ENCODE measurements at places on chromosomes 11 and 22. TPM values are rescaled to one million over a fixed set of nuclear protein-coding genes. Genes with fewer than 3 reads are reported as not detected.

Gene OR4A5
- not detected for total RNA-seq

Gene MMP11
- 2.3 TPM for total RNA-seq

Gene LDLRAD3
- 2.9 TPM for total RNA-seq

Gene PGGHG
- 12.9 TPM for total RNA-seq

DNA sequence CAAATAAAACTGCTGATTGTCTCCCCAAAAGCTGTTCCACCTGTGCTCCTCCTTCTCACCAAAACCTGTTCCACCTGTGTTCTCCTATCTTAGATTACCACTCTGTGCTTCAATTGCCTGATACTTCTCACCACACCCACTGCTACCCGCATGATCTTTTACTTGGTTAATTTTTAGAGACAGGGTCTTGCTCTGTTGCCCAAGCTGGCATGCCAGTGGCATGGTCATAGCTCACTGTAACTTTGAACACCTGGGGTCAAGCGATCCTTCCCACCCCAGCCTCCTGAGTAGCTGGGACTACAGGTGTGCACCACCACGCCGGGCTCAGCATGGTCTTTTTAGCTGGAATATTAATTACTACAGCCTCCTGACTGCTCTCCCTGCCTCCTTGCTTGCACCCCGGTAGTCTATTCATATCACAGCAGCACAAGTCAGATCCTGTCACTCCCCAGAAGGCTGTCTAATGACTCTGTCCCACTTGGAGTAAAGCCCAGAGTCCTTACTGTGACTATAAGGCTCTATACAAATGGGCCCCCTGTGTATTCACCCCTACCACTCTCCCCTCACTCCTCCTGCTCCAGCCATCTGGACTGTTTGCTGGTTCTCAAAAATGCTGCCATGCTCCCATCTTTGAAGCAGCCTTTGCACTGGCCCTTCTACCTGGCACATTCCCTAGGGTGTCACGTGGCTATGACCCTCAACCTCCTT is 3.5 kb downstream of the C11orf91 start:
- H3K27ac ChIP-seq = no peak overlapping the region
- no peaks in the 10 kb centered on the region for H3K36me3 ChIP-seq
- no peak for DNase-seq
- H3K27me3 ChIP-seq = no peaks in the 10 kb centered on the region
- H3K4me3 ChIP-seq = no peak overlapping the region
- peaks cover 11% of the 10 kb centered on the region for H3K4me1 ChIP-seq

DNA sequence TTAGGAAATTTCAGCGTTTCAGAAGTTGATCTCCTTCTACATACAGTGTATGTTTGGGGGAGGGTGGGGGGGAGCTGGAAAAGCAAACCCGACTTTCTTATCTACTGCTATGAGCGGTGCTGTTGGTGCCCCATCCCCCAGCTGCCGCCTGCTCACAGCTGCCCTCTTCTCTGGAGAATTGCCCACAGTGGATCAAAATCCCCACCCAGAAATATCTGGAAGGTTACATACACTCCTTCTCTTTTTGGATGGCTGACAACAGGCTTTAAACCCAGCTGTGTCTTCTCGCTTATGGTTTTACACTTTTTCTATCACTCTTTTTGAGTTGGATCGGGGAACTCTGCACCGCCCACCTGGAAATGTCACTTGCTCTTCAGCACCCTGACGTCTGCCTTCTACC is 56.4 kb downstream of the DHCR7 start:
- H3K27me3 ChIP-seq = no peaks in the 10 kb centered on the region
- H3K4me3 ChIP-seq = no peak overlapping the region
- H3K4me1 ChIP-seq = no peaks in the 10 kb centered on the region
- no peak overlapping the region for H3K27ac ChIP-seq
- no peak for DNase-seq
- no peaks in the 10 kb centered on the region for H3K36me3 ChIP-seq

DNA sequence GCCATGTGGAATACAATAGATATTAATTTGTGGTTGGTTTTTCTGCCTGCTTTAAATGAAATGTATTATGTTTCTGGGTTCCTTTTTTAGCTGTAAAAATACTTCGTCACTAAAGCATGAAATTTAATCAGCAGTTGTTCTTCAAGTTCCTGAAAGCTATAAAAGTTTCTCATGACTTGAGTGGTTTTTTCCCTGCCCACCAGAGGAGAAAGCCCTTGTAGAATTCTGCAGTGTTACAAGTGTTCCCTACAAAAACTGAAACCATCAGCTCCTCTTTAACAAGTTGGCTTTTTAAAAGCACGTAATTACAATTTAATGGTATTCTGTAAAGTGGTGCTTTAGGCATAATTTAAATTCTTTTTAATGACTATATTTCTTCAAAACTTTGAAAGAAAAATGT is 56.2 kb downstream of the PANX1 start:
- DNase-seq = no peak
- H3K36me3 ChIP-seq = peaks cover 4% of the 10 kb centered on the region
- H3K27me3 ChIP-seq = no peaks in the 10 kb centered on the region
- no peak overlapping the region for H3K27ac ChIP-seq
- H3K4me3 ChIP-seq = no peak overlapping the region
- H3K4me1 ChIP-seq = no peaks in the 10 kb centered on the region

DNA sequence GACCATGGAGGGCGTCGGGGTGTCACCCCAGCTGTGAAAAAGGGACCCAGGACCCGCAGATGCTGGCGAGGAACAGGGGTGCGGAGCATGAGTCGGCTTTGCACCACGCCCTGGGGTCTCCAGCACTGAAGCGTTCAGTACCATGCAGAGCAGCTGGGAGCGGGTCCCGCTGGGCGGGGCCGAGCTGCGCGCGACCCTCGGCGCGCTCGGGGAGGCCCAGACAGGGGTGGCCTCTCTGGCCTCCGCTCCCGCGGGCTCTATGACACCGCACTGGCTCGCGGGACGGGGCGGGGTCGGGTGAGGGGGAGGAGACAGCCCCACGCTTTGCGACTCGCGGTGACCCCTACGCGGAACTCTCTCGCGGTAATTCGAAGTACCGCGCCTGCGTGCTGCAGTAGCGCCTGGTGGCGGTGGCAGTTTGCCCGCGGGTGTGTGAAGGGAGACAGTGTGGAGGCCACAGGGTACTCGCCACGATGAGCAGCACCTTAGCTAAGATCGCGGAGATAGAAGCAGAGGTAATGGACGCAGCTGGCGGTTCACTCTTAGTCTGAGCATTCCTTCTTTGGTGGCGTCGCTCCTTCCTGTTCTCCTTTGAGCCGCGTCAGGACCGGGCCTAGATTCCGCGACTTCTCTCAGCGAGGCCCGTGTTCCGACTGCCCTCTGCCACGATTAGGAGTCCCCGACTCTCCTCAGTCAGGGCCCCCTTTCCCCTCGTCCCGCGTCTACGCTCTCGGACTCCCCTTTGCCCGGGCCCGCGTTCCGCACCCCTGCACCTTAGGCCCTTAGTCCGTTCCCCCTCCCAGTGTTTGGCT is at the start of gene DRG1:
Gene DRG1 (plus strand): TSS at position 394 of the 812 bp plus-strand sequence. CDS start 80 bp downstream, at position 474.
- peak within 1 kb of the TSS; percentile 81 for H3K27ac ChIP-seq
- H3K4me1 ChIP-seq = no peaks in the 10 kb centered on the region
- H3K4me3 ChIP-seq = peak within 1 kb of the TSS; percentile 80

DNA sequence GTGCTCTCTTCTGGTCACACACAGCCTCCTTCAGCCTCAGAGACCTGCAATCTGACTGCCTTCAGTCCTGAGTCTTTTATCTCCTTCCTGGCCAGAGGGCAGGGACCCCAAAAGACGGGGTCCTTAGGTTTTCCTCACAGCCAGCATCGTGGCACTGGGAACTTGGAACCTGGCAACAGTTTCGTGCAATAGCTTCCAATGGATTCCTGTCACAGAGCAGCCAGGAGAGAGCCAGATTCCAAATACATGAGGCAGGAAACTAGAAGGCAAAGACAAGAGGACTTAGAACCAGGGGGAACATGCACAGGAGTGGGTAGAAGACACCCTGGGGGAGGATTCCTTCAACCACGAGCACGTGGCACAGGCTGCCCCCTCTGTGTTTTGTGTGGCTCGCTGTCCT is 48.6 kb downstream of the C11orf91 start:
- no peak overlapping the region for H3K27ac ChIP-seq
- H3K4me1 ChIP-seq = no peaks in the 10 kb centered on the region
- no peak for DNase-seq
- H3K27me3 ChIP-seq = no peaks in the 10 kb centered on the region

- H3K4me3 ChIP-seq = no peak overlapping the region
- no peaks in the 10 kb centered on the region for H3K4me1 ChIP-seq
- H3K27me3 ChIP-seq = no peaks in the 10 kb centered on the region
- H3K27ac ChIP-seq = no peak overlapping the region
- H3K36me3 ChIP-seq = no peaks in the 10 kb centered on the region
These were observed 73.0 kb downstream of the RTL6 start for GRCh38 chr22:44424867-44425693.

DNA sequence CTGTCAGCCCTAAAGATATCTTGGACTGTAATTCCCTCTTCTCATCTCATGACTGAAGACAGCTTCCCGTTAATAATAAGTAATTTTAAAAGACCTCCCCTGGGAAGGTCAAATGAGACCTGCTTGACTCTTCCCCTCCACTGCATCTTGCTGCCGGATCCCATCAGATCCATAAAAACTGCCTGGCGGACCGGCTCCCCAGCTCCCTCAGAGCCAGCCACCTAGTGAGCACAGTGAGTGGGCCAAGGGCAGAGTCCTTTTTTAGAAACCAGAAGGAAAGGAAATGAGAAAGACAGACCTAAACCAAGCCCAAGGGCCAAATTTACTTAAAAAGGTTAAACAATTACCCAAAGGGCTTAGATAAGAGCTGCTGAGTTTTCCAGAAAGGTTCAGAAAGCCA is 595.3 kb downstream of the OPCML start:
- no peak for DNase-seq
- no peaks in the 10 kb centered on the region for H3K4me1 ChIP-seq
- H3K27ac ChIP-seq = no peak overlapping the region
- H3K36me3 ChIP-seq = no peaks in the 10 kb centered on the region
- H3K4me3 ChIP-seq = no peak overlapping the region

DNA sequence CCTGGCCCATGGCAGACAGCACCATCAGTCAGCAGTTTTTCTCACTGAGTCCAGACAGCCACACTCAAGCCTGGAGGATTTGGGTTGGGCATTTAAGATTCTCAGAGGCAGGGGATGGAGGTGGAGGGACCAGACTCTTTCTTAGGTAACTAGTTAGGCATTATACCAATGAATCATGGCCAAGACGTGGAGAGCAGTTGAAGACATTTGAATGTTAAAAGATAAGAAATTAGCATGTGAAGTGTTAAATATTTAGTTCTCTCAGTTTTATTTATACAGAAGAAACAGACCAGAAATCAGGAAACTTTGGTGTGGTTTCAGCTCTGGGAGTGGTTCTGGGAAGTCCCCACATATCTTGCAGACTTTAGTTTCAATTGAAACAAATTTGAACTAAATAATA is 9.9 kb downstream of the GTF2H1 start:
- no peak for DNase-seq
- H3K27me3 ChIP-seq = no peaks in the 10 kb centered on the region
- H3K4me3 ChIP-seq = no peak overlapping the region
- H3K36me3 ChIP-seq = peaks cover 4% of the 10 kb centered on the region

DNA sequence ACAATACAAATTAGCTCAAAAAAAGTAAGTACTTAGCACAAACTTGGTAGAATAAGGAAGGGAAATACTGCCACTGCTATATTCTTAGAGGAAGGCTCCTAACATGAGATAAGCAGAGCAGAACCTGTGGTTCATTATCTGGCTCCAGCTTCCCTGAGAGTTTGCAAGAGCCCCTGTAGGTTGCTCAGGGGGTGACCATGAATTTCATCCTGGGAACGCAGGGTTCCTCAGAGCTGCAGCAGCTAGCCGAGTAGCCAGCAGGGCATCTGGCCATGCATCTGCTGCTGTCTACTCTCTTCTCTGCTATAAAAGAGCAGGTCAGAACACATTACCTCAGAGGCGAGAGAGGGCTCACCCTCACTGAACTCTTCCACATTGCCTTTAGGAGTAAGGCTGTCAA is 67.3 kb downstream of the TRPC6 start:
- no peaks in the 10 kb centered on the region for H3K36me3 ChIP-seq
- H3K4me3 ChIP-seq = no peak overlapping the region
- no peak for DNase-seq

- no peaks in the 10 kb centered on the region for H3K36me3 ChIP-seq
- H3K4me3 ChIP-seq = no peak overlapping the region
- no peaks in the 10 kb centered on the region for H3K4me1 ChIP-seq
These were observed 78.8 kb downstream of the LARGE1 start for GRCh38 chr22:33841281-33842005.

GRCh38 chr11:124977006-124977405 is 23.0 kb downstream of the CCDC15 start:
- no peak overlapping the region for H3K4me3 ChIP-seq
- H3K27ac ChIP-seq = no peak overlapping the region
- no peaks in the 10 kb centered on the region for H3K36me3 ChIP-seq
- H3K27me3 ChIP-seq = no peaks in the 10 kb centered on the region
